CD4-positive, alpha-beta T cell treated with Interleukin-6 for 4 hours (primary cell): ENCODE measurements at places on chromosomes 13 and 19.

DNA sequence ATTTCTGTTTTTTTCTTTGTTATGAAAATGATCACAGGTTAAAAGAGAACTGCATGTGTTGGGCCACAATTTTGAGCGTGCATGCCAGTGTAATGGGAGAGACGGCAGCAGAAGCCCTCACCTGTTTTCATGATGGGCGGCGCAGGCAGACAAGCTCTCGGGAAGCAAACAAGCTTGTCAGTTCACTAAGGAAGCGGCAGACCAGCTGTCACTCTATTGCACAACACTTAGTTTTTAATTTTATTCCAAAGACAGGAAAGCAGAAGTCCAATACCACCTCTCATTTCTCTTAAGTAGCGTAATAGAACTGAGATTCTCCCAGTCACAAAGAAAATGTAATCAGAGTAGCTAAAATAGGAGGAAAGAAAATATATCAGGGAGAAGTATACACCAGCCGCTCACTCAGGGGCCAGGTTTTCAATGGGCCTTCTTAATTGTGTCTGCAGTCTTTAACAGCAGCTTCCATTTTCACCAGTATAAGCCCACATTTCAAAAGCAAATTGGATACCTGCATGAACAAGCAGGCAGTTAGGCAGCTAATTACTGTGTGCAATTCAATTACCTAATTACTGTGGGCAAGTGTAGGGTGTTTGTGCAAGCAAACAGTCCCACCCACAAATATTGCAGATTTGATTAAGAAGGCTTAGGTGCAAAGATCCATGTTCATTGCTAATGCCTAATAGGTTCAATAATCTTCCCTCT lies 711.4 kb downstream of the DIAPH3 start:
- DNase-seq, result no peak

DNA sequence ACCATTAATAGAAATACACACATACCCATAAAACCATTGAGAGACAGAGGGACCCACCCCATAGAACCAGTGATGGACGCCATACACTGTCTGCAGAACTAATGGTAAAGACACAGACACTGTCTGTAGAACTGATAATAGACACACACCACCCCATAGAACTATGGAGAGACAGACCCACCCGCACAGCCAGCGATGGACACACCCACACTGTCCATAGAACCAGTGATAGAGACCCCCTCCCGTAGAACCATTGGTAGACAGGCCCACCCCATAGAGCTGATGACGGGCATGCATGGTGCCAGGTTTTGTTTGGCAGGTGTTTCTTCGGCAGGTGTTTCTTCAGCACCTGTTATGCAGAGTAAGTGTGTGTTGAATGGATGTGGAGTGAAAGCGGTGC lies 88.3 kb upstream of the TEX29 start:
- no peak for DNase-seq

DNA sequence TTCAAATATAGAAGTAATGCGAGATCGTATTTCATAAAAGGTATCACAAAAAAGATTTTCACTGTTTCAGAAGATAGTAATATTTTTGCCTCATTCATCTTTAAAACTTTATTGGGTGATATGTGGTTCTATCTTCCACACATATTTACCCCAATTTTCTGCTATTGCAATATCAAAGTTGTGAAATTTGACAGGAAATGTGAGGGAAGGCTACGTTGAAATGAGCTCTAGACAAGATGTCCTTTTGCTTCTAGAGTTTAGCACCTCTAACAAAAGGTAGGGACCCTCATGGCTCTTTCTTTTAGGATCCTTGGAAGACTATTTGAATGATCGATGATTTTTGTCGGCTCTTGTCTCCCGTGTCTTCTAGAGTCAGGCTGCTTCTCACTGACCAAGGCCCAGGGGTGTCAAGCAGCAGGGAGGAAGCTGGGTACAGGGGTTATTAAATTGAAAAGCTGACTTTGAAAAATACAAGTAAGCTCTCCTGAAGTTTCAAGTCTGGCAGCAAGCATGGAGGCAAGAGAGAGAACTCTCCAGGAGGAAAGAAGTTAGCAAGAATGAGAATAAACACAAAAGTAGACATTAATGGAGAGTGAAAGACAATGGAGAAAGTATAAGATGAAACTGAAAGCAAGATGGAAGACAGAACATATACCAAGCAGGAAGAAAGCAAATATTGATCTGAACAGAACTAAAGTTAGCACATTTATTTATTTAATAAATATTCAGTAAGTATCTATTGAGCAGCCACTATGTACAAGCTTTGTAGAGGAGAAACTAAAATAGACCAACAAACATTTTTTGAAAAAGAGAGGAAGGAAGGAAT lies 73.4 kb downstream of the RUBCNL start:
- DNase-seq, result no peak

- DNase-seq, result no peak
Observed at GRCh38 chr19:28990522-28990921, 222.4 kb downstream of the UQCRFS1 start.

- DNase-seq, result no peak
Observed at GRCh38 chr13:95129004-95129403, 172.2 kb downstream of the ABCC4 start.

- no peak for DNase-seq
Observed at GRCh38 chr19:43290568-43291359, 21.4 kb upstream of the PSG9 start.

- DNase-seq, result no peak
Observed at GRCh38 chr19:8392017-8392591, 1.9 kb downstream of the RAB11B start.

DNA sequence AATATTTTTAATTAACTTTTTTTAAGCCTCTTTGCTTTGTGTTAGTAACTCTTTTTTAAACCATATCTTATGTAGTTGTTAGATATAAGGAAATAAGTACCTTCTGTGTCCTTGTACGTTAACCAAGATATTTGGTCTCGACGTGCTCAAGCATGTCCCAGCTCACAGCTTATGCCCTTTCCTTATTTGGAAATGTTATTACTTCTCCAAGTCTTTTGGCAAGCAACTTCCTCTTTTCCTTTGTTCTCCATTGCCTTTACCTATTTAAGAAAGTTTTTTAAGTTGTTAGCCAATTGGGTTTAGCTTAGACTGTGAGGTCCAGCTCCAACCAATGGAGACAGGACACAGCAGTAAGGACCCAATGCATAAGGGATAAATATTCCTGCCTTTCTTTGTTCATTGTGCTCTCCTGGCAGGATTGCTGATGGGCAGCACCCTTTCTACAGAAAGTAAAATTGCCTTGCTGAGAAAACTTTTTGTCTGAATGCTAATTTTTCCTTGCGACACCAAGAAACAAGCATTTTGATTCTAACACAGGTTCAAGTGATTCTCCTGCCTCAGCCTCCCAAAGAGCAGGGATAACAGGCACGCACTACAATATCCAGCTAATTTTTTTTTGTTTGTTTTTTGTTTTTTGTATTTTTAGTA lies 5.2 kb downstream of the DKKL1 start:
- no peak for DNase-seq

DNA sequence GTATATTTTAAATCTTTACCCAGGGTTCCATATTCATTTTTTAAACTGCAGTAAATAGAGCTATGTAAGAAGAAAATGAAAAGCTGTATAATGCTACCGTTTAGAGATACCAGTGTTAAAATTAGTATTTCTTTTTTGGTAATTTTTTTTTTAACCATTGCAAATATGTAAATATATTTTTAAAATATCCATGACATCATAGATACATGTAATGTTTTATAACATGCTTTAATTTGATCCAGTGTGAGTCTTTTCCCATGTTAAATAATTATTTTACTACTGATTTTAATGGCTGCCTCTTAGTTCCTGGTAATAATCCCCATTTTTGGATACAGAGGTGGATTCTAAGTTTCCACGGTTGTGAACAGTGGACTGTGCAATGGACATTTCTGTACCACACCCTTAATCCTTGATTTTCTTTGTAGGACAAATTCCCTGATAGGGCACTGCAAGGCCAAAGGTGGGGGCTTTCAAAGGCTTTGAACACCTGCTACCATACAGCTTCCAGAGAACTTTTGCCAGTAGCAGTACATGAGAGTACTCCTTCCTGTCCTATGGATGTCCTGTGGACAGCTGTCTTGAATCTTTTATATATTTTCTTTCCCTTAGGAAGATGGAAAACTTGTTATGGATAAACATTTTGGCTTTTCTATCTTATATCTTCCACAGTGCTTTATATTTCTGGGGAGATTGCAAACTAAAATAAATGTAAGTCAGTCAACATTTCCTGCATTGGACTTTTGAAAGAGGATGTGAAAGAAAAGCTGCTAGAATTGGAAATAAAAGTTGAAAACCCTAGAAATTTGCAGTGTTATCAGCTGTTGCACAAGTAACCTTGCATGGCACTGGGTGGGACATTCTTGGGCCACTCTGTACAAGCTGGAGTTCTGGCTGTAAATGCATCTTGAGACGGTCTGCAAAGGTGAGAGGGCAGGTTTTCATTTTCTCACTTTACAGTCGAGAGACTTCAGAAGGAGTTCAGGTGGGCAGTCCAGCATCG lies 46.8 kb downstream of the ARHGEF7 start:
- DNase-seq, result no peak

DNA sequence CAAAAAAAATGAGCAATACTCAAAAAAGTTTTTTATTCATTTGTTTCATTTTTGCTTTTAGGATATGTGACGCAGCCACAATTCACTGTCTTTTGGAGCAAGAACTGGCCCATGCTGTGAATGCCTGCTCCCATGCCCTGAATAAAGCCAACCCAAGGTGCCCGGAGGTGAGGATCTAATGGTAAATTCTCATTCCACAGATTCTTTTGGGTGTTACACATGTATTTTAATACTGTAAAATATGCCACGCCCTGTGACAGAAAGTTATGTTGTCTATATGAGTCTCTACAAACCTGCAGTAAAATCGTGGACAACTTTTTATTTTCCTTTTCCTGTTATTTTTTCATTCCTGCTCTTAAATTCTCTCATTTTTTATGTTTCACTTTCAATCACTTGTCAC lies 57.5 kb upstream of the AKAP11 start:
- DNase-seq, result no peak

- no peak for DNase-seq
Observed at GRCh38 chr13:112448621-112449544, 72.7 kb downstream of the SPACA7 start.

- DNase-seq, result peak; percentile 69
Observed at GRCh38 chr19:14479975-14480699, 5.0 kb upstream of the PTGER1 start.

DNA sequence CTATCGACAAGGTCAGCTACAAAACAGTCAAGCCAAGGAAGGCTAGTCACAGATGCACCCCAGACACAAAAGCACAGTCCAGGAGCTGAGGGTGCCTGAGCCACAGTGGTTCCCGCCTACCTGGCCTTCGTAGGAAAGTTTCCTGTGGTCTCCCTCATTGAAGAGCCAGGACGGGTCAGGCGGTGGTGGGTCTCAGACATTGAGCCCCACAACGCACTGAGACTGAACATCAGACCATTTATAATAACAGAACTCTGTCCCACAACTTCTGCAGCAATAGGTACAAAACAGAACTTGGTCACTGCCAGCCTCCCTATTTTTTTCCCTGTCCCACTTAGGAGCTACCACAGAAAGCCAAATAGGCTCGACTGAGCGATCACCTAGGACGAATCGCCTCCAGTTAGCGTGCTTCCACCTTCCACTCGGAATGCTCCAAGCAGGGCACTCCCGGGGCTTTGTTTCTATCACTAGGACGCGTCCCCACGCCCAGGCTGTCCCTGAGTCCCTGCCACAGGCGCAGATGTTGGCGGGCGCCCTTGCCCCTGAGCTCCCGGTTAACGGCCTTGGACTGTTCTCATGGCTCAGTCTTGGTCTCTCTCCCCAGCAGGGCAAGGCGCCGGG lies 640 bp upstream of the ZNF544 start:
- no peak for DNase-seq

- no peak for DNase-seq
Observed at GRCh38 chr13:63124863-63125262, 1709.2 kb upstream of the PCDH20 start.

DNA sequence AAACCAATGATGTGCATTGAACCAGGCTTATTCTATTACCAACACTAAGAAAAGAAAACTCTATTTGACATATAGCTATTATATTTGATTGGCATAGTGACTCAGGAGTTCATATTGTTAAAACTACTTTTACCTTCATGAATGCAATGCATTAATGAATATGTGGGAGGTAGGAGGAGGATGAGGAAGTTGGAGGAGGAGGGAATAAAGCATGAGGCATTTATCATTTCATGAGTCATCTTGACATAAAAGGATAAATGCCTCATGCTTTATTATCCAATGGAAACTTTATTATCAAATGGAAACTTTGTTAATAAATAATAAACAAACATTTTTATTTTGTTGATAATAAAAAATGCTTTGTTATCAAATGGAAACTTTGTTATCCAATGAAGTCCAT lies 116.5 kb downstream of the SPRY2 start:
- DNase-seq, result no peak

- DNase-seq, result no peak
Observed at GRCh38 chr13:77565635-77566034, 30.1 kb downstream of the SCEL start.

DNA sequence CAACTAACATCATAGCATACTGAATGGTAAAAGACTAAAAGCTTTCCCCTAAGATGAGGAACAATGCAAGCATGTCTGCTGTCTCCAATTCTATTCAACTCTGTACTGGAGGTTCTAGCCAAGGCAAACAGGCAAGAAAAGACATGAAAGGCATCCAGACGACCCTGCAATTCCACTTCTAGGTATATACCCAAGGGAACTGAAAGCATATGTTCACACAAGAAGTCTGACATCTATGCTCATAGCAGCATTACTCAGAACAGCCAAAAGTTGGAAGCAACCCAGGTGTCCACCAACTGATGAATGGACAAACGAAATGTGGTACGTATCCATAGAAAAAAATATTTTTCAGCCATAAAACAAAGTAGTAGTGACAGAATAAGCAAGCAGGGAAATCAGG lies 39.1 kb downstream of the PEPD start:
- no peak for DNase-seq

- DNase-seq, result no peak
Observed at GRCh38 chr13:113555141-113555540, 29.4 kb upstream of the TFDP1 start.
